ENCODE measurements at places on chromosomes 7 and 10.
A peak's percentile ranks its signal among the peaks of the same experiment; 100 is the strongest.

- DNase-seq, result no peak
Measured at GRCh38 chr7:11228515-11228914, 254.8 kb downstream of the PHF14 start.

GRCh38 chr7:37385787-37386186, 62.9 kb downstream of the ELMO1 start:
- DNase-seq, result no peak

DNA sequence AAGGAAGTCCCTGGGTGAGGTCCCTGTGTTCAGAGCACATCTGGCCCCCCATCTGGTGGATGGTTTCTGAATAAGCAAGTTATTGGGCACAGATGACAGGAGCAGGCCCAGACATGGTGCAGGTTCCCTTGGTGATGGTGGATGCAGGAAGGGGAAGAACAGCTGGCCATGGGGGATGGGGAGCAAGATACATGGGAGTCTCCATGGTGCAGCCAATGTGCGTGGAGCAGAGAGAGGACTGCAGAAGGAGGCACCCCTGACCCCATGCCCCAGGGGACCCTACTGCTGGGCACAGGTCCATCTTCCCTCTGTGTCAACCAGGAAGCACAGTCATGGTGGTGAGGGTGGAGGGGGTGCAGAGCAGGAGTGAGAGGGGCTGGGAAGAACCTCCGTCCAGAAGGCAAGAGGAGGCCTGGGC, 43.8 kb upstream of the RABGEF1 start:
- no peak for DNase-seq

- DNase-seq, result peak; percentile 51
Measured at GRCh38 chr7:23863209-23863787, 153.3 kb downstream of the STK31 start.

DNA sequence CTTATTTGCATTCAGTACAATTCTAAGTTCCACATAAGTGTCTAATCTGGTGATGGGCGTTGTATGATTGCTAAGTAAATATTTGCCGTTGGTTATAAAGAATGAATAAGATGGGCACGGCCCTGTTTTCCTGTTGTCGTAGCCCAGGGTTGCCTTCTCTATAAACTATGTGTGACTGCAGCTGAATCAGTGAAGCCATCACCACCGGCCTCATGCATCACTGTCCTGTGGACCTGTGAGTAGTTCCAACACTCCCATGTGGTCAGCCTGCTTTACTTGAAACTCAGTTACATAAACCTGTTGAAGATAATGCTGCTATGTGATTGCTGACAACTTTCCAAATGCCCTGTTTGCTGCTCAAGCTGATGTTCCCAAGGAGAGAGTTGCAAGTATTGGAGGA, 21.6 kb upstream of the KLF6 start:
- DNase-seq, result no peak

DNA sequence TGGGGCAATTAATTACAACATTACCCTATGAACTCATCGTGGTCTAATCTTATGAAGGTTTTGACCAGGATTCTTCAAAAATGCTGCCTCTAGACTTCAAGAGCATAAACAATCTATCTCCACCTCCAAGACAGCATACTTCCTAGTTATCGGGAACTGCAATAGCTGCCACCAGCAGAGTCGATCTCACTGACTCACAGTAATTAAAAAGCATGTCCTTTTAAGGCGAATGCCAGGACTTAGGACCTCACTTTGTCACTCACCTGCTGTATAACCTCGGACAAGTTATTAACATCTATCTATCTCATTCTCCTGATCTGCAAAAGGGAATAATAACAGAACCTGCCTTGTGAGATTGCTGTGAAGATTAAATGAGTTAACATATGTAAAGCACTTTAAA, 666.0 kb upstream of the COBL start:
- DNase-seq, result no peak
